WTC11 (cell line): ENCODE measurements at places on chromosomes 12 and 14. TPM values are rescaled to one million over a fixed set of nuclear protein-coding genes. Genes with fewer than 3 reads are reported as not detected.

GRCh38 chr14:68796418-68797101, 3.7 kb upstream of the ZFP36L1 start:
- peak overlapping the region; percentile 96 for H3K27ac ChIP-seq
- peaks cover 23% of the 10 kb centered on the region for H3K36me3 ChIP-seq
- H3K27me3 ChIP-seq = no peaks in the 10 kb centered on the region; the same call in 1 of the 2 replicates
- peaks cover 43% of the 10 kb centered on the region for H3K4me1 ChIP-seq

GRCh38 chr14:52012635-52013034, 23.3 kb downstream of the RTRAF start:
- H3K27me3 ChIP-seq = no peaks in the 10 kb centered on the region
- DNase-seq = no peak
- H3K36me3 ChIP-seq = peaks cover 33% of the 10 kb centered on the region

GRCh38 chr12:32448586-32448985, 49.2 kb downstream of the FGD4 start:
- peak overlapping the region; percentile 51; the same call in 1 of the 2 replicates for H3K27ac ChIP-seq
- H3K36me3 ChIP-seq = no peaks in the 10 kb centered on the region
- peaks cover 81% of the 10 kb centered on the region for H3K4me1 ChIP-seq
- no peaks in the 10 kb centered on the region for H3K27me3 ChIP-seq

- no peak for DNase-seq
- H3K4me1 ChIP-seq = peaks cover 56% of the 10 kb centered on the region
- H3K27me3 ChIP-seq = peaks cover 18% of the 10 kb centered on the region
- peak overlapping the region; percentile 64 for H3K4me3 ChIP-seq
- no peak overlapping the region for H3K27ac ChIP-seq
- H3K36me3 ChIP-seq = peaks cover 14% of the 10 kb centered on the region
Observed at GRCh38 chr14:33949411-33949893, 1.4 kb downstream of the EGLN3 start.

GRCh38 chr12:117502633-117503032, 141.2 kb upstream of the NOS1 start:
- peaks cover 11% of the 10 kb centered on the region for H3K4me1 ChIP-seq
- H3K27ac ChIP-seq = no peak overlapping the region
- no peak for DNase-seq
- no peak overlapping the region for H3K4me3 ChIP-seq

GRCh38 chr12:70590549-70591226, 46.5 kb downstream of the PTPRB start:
- H3K4me3 ChIP-seq = no peak overlapping the region
- H3K4me1 ChIP-seq = peaks cover 10% of the 10 kb centered on the region
- no peak overlapping the region for H3K27ac ChIP-seq
- DNase-seq = no peak
- no peaks in the 10 kb centered on the region; the same call in 1 of the 2 replicates for H3K27me3 ChIP-seq

GRCh38 chr12:62673028-62673815, 206.6 kb downstream of the MON2 start:
- peaks cover 53% of the 10 kb centered on the region for H3K36me3 ChIP-seq
- no peak overlapping the region for H3K4me3 ChIP-seq
- peaks cover 21% of the 10 kb centered on the region for H3K4me1 ChIP-seq
- no peak for DNase-seq
- no peaks in the 10 kb centered on the region for H3K27me3 ChIP-seq

- no peaks in the 10 kb centered on the region for H3K36me3 ChIP-seq
- no peak overlapping the region for H3K27ac ChIP-seq
- H3K27me3 ChIP-seq = peaks cover 2% of the 10 kb centered on the region; the same call in 1 of the 2 replicates
- no peak for DNase-seq
Observed at GRCh38 chr12:48750215-48750614, 33.7 kb upstream of the CCNT1 start.

- H3K4me1 ChIP-seq = peaks cover 38% of the 10 kb centered on the region
- peak overlapping the region; percentile 96 for H3K27ac ChIP-seq
- peak overlapping the region; percentile 95 for H3K4me3 ChIP-seq
- peak; percentile 82 for DNase-seq
- H3K36me3 ChIP-seq = peaks cover 70% of the 10 kb centered on the region
Observed at GRCh38 chr14:23071244-23071920, 14.1 kb upstream of the CDH24 start.

- no peaks in the 10 kb centered on the region for H3K36me3 ChIP-seq
- H3K4me1 ChIP-seq = peaks cover 21% of the 10 kb centered on the region
- H3K27ac ChIP-seq = no peak overlapping the region
- H3K27me3 ChIP-seq = no peaks in the 10 kb centered on the region
Observed at GRCh38 chr12:25796523-25797000, 161.9 kb upstream of the RASSF8 start.

DNA sequence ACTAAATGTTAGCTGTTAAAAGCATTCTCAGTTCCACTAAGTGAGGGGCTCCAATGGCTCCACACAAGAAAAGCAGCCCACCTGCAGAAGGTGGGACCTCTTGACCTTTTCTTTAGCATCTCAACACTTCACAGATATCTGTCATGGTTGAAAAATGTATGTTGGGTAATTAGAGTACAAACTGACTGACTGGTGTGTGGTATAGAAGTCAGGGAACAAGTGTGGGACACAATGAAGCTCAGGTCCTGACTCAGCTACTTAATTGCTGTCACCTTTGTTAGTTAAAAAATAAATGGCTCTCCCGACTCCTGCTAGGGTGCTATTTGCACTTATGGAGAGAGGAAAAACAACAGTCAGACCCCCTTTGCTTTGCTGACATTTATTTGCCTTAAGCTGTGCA, 299.0 kb downstream of the TTC6 start:
- DNase-seq = no peak
- H3K4me1 ChIP-seq = peaks cover 29% of the 10 kb centered on the region
- peaks cover 24% of the 10 kb centered on the region for H3K36me3 ChIP-seq
- H3K27me3 ChIP-seq = peaks cover 76% of the 10 kb centered on the region
- H3K27ac ChIP-seq = peak overlapping the region; percentile 44; the same call in 1 of the 2 replicates

DNA sequence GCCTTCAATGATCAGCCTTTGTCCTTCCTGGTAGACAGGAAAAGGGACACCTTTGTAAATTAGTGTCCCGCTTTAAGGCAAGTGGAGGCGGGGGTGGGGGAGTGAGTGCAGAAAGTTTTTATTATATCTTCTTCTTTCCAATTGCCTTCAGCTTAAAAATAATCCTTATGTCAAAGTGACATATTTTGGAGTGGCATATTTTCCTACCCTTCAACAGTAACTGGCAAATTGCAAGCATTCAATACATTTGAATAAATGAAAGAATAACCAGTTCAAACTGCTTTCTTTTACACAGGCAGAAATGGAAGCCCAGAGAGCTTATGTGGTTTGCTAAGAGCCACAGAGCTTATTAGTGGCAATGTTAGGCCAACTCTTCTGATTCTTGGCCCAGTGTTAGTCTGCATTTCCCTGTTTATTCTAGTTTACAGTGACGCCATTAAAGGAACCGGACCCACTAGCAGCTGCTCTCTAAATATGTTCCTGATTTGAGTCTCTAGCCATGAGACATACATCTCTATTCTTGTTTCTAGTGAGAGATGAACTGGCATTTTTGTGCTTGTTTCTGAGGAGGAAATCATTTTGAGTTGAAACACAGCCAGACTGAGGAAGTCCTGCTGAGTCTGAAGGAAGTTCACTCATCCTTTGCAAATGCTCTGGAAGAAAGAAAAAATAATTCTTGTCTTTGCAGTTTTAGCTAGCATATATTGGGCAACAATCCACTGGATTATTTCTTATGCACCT, 468.7 kb downstream of the NOVA1 start:
- H3K36me3 ChIP-seq = no peaks in the 10 kb centered on the region
- no peak for DNase-seq
- no peaks in the 10 kb centered on the region for H3K27me3 ChIP-seq
- peak overlapping the region; percentile 66 for H3K27ac ChIP-seq
- no peak overlapping the region for H3K4me3 ChIP-seq
- peaks cover 19% of the 10 kb centered on the region for H3K4me1 ChIP-seq

DNA sequence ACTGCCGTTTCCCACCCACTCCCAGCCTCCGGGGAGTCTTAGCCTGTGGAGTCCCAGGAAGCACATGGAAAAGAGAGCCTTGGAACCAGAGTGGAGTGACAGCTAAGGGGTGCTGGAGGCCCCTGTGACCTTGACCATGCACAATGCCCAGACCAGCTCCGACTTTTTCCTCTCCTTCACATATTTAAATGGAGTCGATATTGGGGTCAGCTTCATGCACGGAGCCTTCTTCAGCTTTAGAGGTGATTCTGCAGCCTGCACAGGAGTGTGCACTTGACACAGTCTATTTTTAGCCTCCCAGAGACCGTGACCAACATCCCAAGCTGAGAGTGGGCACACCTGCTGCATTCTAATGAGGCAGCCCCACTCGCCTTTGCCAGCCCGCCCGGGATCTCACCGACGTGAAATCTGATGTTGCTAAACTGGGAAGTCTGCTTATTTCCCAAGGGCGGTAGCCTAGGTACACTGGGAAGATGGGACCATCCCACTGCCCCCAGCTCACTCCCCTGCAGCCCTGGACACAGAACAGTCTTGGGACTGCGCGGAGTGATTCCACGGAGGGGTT, 47.5 kb downstream of the PRMT8 start:
- H3K4me1 ChIP-seq = peaks cover 19% of the 10 kb centered on the region
- no peak overlapping the region for H3K4me3 ChIP-seq
- no peaks in the 10 kb centered on the region for H3K36me3 ChIP-seq
- no peaks in the 10 kb centered on the region for H3K27me3 ChIP-seq

GRCh38 chr12:118649765-118650585, 273.6 kb downstream of the SUDS3 start:
- H3K4me1 ChIP-seq = no peaks in the 10 kb centered on the region
- no peaks in the 10 kb centered on the region; the same call in none of the 2 replicates for H3K27me3 ChIP-seq
- H3K4me3 ChIP-seq = no peak overlapping the region
- DNase-seq = no peak
- no peak overlapping the region for H3K27ac ChIP-seq
- H3K36me3 ChIP-seq = no peaks in the 10 kb centered on the region

GRCh38 chr12:79508622-79509021, 182.1 kb downstream of the PAWR start:
- no peak overlapping the region for H3K4me3 ChIP-seq
- H3K27me3 ChIP-seq = no peaks in the 10 kb centered on the region
- DNase-seq = no peak
- H3K27ac ChIP-seq = no peak overlapping the region
- peaks cover 14% of the 10 kb centered on the region for H3K36me3 ChIP-seq

- DNase-seq = peak; percentile 25
- H3K4me1 ChIP-seq = peaks cover 29% of the 10 kb centered on the region
- peak overlapping the region; percentile 88 for H3K4me3 ChIP-seq
- H3K36me3 ChIP-seq = no peaks in the 10 kb centered on the region
- peaks cover 43% of the 10 kb centered on the region for H3K27me3 ChIP-seq
Observed at GRCh38 chr14:29925101-29925722, 2.4 kb downstream of the PRKD1 start.

DNA sequence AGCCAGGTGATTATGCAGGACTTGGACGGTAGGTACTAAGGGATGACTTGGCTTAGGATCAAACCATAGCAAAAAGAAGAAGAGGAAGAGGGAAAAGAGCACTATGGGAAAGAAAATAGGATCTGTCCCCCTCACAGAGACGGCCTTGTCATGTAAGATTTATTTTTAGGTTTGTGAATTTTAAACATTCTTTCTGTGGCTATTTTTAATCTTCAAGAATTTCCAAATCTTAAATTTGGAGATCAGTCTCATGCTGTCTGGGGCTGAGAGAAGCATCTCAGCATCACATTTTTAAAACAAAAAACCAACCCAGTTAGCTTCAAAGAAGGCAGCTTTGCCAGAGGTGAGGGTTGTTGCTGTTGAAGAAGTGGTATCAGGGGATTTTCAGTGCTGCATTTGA, 52.6 kb upstream of the STRN3 start:
- no peak for DNase-seq
- no peaks in the 10 kb centered on the region for H3K4me1 ChIP-seq
- peaks cover 10% of the 10 kb centered on the region for H3K36me3 ChIP-seq
- no peaks in the 10 kb centered on the region for H3K27me3 ChIP-seq

- no peaks in the 10 kb centered on the region; the same call in 1 of the 2 replicates for H3K27me3 ChIP-seq
- no peaks in the 10 kb centered on the region for H3K36me3 ChIP-seq
- DNase-seq = no peak
- H3K4me3 ChIP-seq = no peak overlapping the region
- H3K4me1 ChIP-seq = peaks cover 8% of the 10 kb centered on the region
- no peak overlapping the region for H3K27ac ChIP-seq
Observed at GRCh38 chr12:2177751-2178150, 125.0 kb downstream of the CACNA1C start.

- H3K4me3 ChIP-seq = no peak overlapping the region
- H3K27ac ChIP-seq = no peak overlapping the region; the same call in 1 of the 2 replicates
- no peak for DNase-seq
- H3K27me3 ChIP-seq = no peaks in the 10 kb centered on the region
- peaks cover 52% of the 10 kb centered on the region for H3K36me3 ChIP-seq
Observed at GRCh38 chr12:56271031-56271430, 4.3 kb downstream of the COQ10A start.

DNA sequence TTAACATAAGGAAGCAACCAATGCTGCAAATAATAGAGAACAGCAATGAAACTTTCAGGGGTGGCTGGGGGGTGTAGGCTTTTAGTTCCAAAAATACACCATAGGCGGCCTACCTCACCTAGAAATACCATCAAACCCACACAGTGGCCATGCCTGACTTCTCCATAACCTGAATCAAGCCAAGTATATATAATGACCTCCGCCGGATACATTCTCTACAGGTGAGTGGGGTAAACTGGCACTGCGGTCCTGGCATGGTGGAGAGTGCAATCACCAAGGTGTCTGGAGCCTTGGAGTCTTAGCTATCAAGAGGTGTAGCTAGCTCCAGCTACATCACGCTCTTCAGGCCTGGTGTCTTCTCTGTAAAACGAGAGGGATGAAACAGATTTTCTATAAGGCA, 1.2 kb downstream of the ZBTB25 start:
- no peaks in the 10 kb centered on the region for H3K27me3 ChIP-seq
- H3K4me1 ChIP-seq = peaks cover 39% of the 10 kb centered on the region
- peak overlapping the region; percentile 81 for H3K4me3 ChIP-seq
- peaks cover 9% of the 10 kb centered on the region for H3K36me3 ChIP-seq
- H3K27ac ChIP-seq = peak overlapping the region; percentile 96
- DNase-seq = no peak

DNA sequence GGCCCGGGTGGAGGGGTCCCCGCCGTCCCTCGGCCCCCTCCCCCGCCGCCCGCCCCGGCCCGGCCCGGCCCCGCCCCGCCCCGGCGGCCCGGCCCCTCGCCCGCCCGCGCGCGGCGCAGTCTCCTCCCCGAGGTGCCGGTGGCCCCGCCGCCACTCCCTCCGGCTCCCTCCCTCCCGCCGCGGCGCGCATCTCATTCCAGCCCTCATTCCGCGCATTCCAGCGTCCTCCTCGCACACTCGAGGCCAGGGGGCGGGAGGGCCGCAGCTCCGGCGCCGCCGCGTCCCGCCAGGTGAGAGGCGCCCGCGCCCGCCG, at the start of gene TEAD4:
Gene TEAD4, plus strand, starts transcription at position 206 of the 313 bp plus-strand sequence.
- peak within 1 kb of the TSS; percentile 98 for H3K27ac ChIP-seq
- peaks cover 49% of the 10 kb centered on the region for H3K4me1 ChIP-seq
- peak; percentile 91 for DNase-seq
- no peaks in the 10 kb centered on the region for H3K36me3 ChIP-seq

GRCh38 chr12:106425061-106425702, 67.6 kb downstream of the POLR3B start:
- no peak overlapping the region for H3K27ac ChIP-seq
- H3K4me1 ChIP-seq = peaks cover 5% of the 10 kb centered on the region
- DNase-seq = no peak
- H3K27me3 ChIP-seq = no peaks in the 10 kb centered on the region

NXPH4 gene
- total RNA-seq = 3.7 to 4.9 TPM (median 4.4 TPM) in 3 replicates

TRHDE gene
- total RNA-seq = 1.6 to 5.5 TPM (median 3.8 TPM) in 3 replicates

TMEM121 gene
- total RNA-seq = 0.81 to 1.9 TPM (median 1.5 TPM) in 3 replicates

MYBPC1 gene
- total RNA-seq = not detected in 3 replicates

TPPP2 gene
- total RNA-seq = 0.35 to 0.60 TPM in 2 of 3 replicates, not detected in the other

GALNT4 gene
- 2.9 to 3.9 TPM (median 3.2 TPM) in 3 replicates for total RNA-seq

PIANP gene
- total RNA-seq = 7.7 to 9.9 TPM (median 8.2 TPM) in 3 replicates

SMIM41 gene
- total RNA-seq = 0.14 to 0.21 TPM in 2 of 3 replicates, not detected in the other

HPD gene
- total RNA-seq = 0.39 to 0.48 TPM (median 0.44 TPM) in 3 replicates

KIF26A gene
- total RNA-seq = 36.4 to 53.4 TPM (median 39.5 TPM) in 3 replicates

KCNJ8 gene
- 1.1 to 1.9 TPM (median 1.4 TPM) in 3 replicates for total RNA-seq

ATP6V1D gene
- total RNA-seq = 51.1 to 54.0 TPM (median 51.4 TPM) in 3 replicates

P2RX2 gene
- total RNA-seq = 1.6 to 2.6 TPM (median 2.1 TPM) in 3 replicates

TBX3 gene
- total RNA-seq = 0.89 to 2.2 TPM (median 0.92 TPM) in 3 replicates
